Stimulated activated CD8-positive, alpha-beta memory T cell treated with anti-CD3 and anti-CD28 coated beads, Interleukin-4, amount 100 ng/mL, for 4 hours (primary cell): ENCODE measurements at places on chromosomes 11 and 22.
A peak's percentile ranks its signal among the peaks of the same experiment; 100 is the strongest.

DNA sequence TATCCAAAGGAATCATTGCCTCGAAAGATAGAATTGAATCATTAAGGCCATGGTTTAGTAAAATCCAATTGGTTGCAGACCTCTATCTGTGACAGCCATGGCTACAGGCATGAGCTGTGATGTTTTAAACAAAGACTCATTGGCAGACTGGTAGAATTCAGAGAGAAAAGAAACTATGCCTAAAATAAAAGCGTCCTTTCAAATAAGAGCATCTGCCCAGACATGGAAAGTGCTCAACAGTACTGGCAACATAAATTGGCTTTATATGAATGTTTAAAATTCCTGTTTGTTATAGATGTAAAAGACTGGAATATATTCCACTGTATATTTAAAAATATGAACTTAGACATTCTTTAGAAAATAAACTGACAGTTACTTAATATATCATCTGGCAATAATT, 2034.2 kb downstream of the LRRC4C start:
- no peak for DNase-seq

DNA sequence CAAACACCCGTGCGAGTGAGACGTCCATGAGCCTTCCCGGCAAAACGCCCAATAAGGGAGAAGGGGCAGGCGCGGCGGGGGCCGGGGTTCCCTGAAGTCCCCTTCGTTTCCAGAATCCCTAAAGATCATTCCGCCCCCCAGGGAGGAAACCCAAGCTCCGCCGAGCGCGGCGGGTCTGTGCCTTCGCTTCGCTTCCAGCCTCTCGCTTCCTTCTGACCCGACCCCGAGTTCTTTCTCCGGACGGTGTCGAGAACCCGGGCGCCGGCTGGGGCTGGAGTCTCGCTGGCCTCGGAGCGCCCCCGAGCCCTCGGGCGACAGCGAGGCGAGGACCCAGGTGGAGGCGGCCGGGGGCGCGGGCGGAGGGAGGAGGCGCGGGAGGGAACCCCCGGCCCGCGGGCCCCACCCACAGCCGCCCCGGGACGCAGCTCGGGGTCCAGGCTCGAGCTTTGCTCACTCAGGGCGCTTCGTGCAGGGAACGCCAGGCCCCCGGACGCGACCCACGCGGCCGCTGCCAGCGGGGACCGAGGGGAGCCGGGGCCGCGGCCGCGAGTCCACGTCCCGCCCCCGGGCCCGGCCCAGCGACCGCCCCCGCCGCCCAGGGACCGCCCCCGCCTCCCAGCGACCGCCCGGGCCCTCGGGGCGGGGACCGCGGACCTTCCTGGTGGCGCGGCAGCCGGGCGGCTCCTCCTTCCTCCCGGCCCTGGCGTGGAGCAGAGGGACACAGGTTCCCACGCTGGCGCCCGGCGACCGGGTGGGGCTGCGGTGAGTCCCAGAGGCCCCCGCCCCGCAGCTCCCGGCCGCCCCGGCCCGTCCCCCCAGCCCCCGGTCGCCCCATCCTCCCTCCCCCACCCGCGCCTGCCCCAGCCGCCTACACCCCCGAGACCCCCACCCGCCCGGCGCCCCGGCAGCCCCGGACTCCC, at the start of gene PGGHG:
PGGHG (plus strand) TSS at position 649 of the 920 bp plus-strand sequence. CDS start 691 bp downstream, outside the sequence.
- no peak for DNase-seq

GRCh38 chr11:78667461-78667860, 92.8 kb upstream of the NARS2 start:
- no peak for DNase-seq

- peak; percentile 14 for DNase-seq
Observed at GRCh38 chr11:57566905-57567514, 462 bp downstream of the UBE2L6 start.

DNA sequence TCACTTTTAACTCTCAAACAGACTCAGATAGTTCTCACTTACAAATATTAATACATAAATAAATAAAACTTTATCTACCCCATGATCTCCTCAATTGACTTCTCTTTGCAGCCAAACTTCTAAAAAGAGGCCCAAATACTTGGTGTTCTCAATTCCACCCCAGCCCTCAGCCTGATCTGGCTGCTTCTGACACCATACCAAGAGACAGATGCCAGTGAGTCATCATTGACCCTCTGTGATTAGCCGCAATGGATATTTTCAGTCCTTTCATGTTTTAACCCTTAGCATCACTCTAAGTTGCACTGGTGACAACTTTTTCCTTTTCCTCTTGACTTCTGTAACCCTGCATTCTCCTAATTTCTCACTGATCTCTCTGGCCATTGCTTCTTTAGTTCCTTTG, 184.1 kb upstream of the ARHGAP20 start:
- DNase-seq = no peak

GRCh38 chr11:134911514-134912180, 499.6 kb upstream of the B3GAT1 start:
- DNase-seq = no peak

DNA sequence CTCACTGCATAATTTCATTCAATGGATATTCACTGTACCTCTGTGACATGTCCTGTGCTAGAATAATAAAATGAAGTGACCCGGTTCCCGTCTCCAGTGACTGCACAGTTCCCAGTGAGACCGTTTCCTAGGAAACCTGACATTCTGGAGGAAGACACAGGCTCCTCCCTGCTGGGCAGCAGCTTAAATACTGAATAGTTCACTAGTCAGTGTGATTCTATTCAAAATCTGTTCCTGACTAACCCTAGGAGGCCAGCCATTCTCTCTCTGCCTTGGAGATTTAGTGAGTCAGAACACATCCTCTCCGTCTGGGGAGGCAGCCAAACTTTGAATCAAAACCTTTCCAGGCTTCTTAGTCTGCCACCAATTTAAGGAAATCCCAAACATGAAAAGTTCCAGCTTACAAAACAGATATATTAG, 11.3 kb downstream of the TRIM66 start:
- DNase-seq = no peak

GRCh38 chr11:3051196-3052108, 5.8 kb downstream of the CARS1 start:
- no peak for DNase-seq

GRCh38 chr22:28346308-28346707, 333.3 kb downstream of the TTC28 start:
- no peak for DNase-seq

GRCh38 chr11:32890843-32891656, 1.6 kb upstream of the QSER1 start:
- DNase-seq = no peak

DNA sequence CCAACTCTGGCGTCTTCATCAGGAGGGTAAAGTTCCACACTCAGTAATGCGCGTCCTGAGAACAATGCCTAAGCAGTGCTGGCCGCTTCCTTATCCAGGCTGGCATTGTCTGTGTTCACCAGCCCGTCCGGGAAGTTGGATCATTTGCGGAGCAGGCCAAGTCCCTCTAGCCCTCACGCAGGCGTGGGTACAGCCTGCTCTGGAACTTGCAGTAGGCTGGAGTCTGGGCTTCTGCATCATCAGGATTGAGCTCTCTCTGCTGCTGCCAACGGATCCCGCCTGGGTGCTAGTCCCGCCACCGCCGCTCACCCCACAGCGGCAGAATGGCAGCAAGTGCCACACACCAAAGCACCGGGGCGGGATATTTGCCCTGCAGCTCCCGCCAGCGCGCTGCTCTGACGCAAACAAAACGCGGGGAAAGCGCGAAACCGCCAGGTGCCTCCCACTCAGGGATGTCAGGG, 29.0 kb downstream of the GLYATL1 start:
- DNase-seq = no peak

GRCh38 chr22:20101638-20102037, 14.3 kb upstream of the RANBP1 start:
- no peak for DNase-seq

GRCh38 chr11:32435511-32435941, at the start of gene WT1:
TSS of gene WT1 (minus strand) at chr11:32435539.
- DNase-seq = no peak

DNA sequence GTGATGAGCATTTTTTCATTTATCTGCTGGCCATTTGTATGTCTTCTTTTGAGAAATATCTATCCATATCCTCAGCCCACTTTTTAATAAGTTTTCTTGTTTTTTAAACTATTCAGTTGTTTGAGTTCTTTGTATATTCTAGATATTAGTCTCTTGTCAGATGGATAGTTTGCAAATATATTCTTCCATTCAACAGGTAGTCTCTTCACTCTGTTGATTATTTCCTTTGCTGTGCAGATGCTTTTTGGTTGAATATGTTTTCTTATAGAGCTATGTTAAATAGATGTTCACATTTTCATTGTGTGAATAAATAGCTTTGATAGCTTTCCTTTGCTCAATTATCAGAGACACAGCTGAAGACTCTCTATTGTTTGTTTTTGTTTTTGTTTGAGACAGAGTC, 68.2 kb upstream of the ALKBH3 start:
- no peak for DNase-seq

DNA sequence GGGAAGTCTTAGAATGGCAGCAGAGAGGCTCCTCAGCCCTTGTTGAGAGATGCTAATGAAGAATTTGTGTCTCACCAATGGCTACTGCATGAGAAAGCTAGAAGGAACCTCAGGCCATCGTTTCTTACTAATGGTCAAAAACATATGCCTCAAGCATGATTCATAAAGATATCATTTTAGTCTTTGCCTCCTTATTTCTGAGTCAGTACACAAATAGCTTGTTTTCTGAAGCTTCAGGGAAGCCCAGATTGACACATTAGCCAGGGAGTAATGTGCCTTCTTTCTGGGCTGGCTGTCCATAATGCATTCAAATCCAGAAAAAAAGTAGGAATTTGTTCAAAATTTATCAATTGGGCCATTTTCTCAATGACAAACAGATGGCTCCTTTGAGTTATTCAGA, 169.4 kb upstream of the ZBED5 start:
- DNase-seq = no peak

- DNase-seq = no peak
Observed at GRCh38 chr11:125446279-125446678, 49.8 kb downstream of the FEZ1 start.

DNA sequence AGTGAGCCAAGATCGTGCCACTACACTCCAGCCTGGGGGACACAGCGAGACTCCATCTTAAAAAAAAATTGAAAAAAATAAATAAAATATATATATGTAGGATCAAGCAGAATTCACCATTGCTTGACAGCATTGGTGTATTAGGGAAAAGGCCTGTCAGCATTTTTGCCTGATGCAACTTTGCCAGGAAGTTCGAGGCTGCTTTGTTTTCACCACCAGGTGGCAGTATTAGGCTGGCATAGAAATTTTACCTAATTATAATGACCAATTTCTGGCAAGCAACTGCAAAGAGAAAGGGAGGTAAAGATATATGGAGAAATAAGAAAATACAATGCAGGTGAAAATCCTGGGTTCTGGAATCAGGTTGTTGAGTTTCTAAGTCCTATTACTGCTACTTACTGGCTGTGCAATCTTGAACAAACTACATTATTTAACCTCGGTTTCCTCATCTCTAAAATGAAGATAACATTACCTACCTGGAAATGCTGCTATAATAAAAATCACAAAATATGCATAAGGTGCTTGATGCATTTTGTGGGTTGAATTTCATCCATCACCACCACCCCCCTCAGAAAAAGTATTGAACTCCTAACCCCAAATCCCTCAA, 24.7 kb downstream of the LAYN start:
- peak; percentile 51 for DNase-seq

DNA sequence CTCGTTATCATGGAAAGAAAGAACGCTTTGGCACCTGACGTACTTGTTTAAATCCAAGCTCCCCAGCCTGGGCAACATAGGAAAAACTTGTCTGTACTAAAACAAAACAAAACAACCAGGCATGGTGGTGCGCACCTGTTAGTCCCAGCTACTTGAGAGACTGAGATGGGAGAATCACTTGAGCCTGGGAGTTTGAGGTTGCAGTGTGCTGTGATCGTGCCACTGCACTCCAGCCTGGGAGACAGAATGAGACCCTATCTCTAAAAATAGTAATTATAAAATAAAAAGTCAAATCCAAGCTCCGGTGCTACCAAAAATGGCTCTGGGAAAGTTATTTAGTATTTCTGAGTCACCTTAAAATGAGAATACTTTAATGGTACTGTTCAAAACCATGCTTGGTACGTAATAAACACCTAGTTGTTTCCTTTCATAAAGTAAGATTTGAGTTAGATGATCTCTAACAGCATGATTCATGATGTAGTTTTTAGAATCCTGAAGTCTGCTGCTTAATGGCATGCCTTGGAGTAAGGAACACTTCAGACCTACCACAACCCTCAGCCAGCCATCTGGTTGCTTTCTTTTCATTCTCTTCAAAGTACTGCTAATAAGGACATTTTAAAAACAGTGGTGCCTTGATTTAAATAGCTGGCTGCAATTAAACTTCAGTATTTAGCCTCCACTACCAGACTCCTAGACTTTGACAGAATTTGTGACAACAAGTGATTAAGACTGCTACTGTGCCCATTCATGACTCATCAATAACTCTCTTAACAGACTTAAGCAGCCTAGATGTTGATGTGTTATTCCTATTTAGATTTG, 8.4 kb downstream of the PPME1 start:
- DNase-seq = no peak

GRCh38 chr11:120995184-120995583, 28.7 kb upstream of the TBCEL start:
- DNase-seq = no peak

- no peak for DNase-seq
Observed at GRCh38 chr11:789943-790342, at the start of gene CEND1. TSS of gene CEND1 (minus strand) at chr11:790090. CDS start at chr11:788576, 1,514 bp downstream.

DNA sequence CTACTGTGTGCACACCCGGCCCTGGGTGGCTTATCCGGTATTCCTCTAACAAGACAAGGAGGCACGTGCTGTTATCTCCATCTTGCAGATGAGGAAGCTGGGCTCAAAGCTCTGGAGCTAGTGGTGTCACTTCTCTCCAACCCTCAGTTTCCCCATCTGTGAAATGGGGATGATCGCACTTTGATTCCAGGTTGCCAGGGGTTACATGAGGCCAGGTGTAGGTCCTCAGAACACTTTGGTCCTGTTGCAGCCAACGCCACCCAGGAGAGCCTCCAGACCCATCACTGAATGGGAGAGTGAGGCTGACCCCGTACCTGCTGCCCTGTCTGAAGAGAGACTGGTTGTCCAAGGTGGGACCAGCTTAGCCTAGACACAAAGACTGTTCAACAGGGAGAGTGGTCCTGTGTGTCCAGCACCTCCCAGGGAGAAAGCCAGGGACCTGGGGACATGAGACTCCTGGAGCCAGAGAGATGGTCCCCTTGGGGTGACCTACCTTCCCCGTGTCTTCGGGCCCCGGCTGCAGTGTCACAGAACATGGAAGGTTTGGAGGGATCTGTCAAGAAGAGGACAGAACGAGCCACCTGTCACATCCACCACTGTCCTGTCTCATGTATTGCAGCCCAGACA, 41.0 kb downstream of the TPBGL start:
- no peak for DNase-seq

GRCh38 chr11:34997952-34998528, 81.6 kb downstream of the PDHX start:
- no peak for DNase-seq

DNA sequence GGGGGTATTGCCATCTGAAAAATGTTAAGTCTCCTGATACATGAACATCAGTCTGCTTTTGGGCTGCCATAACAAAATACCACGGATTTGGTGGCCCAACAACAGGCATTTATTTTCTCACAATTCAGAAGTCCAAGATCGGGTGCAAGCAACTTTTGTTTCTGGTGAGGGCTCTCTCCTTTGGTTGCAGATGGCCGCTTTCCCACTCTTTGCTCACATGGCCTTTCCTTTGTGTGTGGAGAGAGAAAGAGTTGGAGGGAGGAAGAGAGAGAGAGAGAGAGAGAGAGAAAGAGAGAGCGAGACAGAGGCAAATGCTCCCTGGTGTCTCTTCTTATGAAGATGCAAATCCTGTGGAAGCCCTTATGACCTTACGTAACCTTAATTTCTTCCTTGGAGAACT, 2.5 kb upstream of the KRTAP5-2 start:
- no peak for DNase-seq
